ENCODE measurements at places on chromosomes 5 and 9.

- DNase-seq = no peak
These were observed 78.1 kb downstream of the MACROH2A1 start for GRCh38 chr5:135320718-135321484.

GRCh38 chr5:172988276-172988675, 4.7 kb downstream of the ATP6V0E1 start:
- no peak for DNase-seq

- no peak for DNase-seq
These were observed 415.4 kb upstream of the GRAMD2B start for GRCh38 chr5:126007841-126008240.

GRCh38 chr9:69582018-69582417, 90.2 kb downstream of the APBA1 start:
- no peak for DNase-seq

- DNase-seq = peak; percentile 35
These were observed at the start of gene NINJ1 for GRCh38 chr9:93134015-93134739. TSS of gene NINJ1 (minus strand) at chr9:93134251. CDS start at chr9:93134217, 34 bp downstream.

- DNase-seq = no peak
These were observed 41.4 kb downstream of the PSIP1 start for GRCh38 chr9:15469406-15469805.

DNA sequence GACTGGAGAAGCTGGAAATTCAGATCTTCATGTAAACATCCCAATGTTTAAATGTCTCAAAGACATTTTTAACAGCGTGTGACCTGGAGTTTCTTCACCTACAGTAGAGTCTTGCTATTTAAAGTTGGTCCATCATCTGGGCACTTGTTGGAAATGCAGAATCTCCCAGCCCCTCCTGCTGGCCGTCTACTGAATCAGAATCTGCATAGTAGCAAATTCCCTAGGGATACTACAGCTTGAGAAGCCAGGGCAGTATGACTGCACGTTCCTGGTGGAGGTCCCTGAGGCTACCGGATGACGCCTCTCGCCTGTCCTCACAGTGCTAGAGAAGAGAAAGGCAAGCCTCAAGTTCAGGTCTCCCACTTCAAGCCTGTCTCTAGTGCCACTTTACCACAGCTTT, 15.7 kb downstream of the SAP30L start:
- DNase-seq = no peak

DNA sequence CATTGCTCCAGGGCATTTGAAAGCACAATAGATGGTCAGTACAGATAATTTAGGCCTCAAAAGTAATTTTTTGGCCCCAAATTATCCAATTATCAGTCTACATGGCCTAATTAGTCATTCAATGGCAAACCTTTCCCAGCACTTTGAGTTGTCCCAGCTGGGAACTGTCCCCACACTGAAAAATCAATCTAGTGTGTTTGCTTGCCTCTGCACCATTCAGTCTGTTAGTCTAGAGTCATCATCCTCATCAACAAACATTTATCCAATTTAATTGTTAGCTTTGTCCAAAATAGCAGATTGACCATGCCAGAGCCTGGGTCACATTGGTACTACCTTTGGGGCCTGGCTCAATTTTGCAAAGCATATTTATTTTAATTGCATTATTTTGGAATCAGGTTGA, 13.9 kb downstream of the NR4A3 start:
- DNase-seq = no peak

DNA sequence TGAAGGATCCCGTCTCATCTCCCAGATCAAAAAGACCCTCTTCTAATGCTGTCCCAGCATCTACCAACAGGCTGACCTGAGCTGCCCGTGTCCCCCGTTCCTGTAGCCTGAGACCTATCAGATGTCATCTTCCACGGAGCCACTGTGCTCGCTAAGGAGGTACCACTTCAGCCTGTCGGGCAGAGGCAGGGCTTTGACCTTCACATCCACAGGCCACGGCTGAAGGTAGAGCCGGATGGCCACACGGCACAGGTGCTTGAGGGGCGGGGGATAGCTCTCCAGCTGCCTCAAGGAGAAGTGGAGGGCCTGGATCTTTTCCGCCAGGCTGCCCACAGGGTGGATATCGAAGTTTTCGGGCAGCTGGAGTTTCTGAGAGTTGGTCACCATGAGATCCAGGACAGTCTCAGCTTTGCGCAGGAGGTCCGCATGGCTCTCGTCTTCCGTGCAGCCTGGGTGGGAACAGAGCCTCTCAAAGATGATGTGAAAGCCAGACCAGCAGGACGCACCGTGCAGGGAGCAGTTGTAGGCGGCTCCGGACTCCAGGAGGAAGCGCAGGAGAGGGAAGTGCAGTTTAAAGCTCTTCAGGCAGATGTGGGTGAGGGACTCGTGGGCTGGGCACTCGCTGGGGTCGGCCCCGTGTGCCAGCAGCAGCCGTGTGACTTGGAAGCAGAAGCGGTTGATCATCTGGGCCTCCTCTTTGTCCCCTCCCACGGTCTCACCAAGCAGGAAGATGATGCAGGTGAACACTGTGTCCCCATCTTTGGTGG, 4.1 kb downstream of the ASB6 start:
- DNase-seq = no peak

- no peak for DNase-seq
These were observed 42.0 kb downstream of the THBS4 start for GRCh38 chr5:80077051-80077714.

- DNase-seq = no peak
These were observed 39.6 kb upstream of the TRIM36 start for GRCh38 chr5:115209279-115209678.

DNA sequence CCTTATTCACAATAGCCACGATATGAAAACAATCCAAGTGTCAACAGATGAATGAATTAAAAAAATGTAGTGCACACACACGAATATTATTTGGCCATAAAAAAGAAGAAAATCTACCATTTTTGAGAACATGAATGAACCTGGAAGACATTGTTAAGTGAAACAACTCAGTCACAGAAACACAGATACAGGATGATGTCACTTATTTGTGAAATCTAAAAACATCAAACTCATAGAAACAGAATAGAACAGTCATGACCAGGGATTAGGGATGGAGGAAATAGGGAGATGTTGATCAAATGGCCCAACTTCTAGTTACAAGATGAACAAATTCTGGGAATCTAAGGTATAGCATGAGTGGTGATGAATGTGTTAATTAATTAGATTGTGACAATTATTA, 72.3 kb downstream of the MACIR start:
- no peak for DNase-seq

DNA sequence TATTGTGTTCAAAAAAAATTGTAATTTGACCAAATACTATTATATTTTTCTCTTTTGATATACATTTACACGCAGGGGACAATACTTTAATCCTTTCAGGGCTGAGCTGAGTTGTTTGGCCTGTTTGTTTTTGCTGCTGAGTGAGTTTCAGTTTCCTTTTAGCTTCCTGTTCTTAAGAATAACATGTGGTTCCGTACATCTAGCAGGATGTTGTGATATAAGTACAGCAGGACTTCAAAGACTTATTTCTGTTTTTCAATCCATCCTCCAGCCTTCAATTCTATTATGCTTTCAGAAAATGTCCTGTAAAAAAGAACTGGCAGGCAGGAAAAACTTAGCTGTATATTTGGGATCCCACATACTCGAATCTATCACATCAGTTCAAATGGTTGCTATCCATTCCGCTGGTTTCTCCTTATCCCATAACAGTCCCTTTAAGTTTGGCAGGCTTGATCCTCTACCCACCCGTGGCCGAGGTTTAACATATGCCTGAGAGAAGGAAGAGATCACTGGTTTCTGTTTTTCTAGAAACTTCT, 1037.3 kb upstream of the ACO1 start:
- DNase-seq = no peak

GRCh38 chr5:62132276-62132675, 173.7 kb upstream of the KIF2A start:
- DNase-seq = no peak

DNA sequence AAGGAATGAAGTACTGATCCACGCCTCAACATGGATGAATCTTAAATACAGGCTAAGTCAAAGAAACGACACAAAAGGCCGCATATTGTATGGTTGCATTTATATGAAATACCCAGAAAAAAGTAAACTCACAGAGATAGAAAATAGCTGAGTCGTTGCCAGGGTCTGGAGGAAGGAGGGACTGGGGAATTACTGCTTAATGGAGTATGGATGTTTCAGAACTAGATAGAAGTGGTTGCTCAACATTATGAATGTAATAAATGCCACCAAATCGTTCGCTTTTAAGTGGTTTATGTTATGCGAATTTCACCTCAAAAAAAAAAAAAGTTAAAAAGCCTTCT, 784 bp upstream of the MSANTD3 start:
- no peak for DNase-seq

DNA sequence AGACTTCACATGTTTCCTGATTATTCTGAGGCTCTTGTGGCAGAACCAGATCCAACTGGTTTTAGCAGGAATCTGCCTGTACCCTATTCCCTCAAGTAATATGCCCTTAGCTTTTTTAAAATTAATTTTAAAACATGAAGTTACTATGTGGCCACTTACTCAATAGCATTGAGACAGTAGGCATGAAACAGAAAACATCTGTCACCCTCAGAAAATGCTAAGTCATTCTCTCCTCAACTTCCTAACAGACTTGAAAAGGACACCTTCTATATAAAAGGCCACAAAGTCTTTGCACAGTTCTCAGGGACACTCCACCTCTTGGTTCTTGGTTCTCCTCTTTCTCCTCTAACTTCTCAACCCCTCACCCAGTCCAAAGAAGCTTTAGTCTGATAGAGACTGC, 277.8 kb downstream of the RAB3C start:
- DNase-seq = no peak

DNA sequence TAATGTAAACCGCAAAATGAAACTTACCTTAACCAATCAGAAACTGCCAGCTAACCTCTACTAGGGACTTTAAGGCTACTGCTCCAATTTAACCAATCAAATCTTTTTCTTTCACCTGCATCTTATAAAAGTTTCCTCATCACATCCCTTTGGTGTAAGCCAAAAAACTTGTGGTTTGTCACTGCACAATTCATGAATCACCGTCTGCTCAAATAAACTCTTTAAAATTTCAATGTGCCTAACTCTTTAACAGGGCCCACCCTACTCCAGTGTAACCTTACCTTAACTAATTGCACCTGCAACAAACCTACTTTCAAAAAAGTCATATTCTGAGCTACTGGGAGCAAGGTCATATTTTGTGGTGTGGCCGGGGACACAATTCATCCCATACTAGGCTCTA, 172.2 kb upstream of the GRAMD2B start:
- DNase-seq = no peak

- no peak for DNase-seq
These were observed 12.6 kb downstream of the DIRAS2 start for GRCh38 chr9:90629991-90630390.

GRCh38 chr9:111294691-111295451, 35.2 kb downstream of the OR2K2 start:
- DNase-seq = no peak

DNA sequence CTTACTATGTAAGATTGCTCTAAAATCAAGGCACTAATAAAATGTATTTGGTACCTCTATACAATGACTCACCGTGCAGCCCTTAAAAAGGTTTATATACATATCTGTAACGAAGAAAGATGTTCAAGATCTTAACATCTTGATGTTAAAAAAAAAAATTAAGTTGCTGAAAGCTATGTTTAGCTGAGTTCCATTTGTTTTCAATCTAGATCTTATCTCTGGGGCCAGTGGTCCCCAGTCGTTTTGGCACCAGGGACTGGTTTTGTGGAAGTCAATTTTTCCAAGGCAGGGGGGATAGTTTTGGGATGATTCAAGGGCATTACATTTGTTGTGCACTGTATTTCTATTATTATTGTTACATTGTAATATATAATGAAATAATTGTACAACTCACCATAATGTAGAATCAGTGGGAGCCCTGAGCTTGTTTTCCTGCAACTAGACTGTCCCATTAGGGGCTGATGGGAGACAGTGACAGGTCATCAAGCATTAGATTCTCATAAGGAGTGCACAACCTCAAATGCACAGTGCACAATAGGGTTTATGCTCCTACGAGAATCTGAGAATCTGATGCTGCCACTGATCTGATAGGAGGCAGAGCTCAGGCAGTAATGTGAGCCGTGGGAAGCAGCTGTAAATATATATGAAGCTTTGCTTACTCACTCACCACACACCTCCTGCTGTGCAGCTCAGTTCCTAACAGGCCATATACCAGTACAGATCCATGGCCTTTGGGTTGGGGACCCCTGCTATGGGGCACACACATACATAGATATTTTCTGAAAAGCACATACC, 27.6 kb upstream of the TSLP start:
- no peak for DNase-seq

DNA sequence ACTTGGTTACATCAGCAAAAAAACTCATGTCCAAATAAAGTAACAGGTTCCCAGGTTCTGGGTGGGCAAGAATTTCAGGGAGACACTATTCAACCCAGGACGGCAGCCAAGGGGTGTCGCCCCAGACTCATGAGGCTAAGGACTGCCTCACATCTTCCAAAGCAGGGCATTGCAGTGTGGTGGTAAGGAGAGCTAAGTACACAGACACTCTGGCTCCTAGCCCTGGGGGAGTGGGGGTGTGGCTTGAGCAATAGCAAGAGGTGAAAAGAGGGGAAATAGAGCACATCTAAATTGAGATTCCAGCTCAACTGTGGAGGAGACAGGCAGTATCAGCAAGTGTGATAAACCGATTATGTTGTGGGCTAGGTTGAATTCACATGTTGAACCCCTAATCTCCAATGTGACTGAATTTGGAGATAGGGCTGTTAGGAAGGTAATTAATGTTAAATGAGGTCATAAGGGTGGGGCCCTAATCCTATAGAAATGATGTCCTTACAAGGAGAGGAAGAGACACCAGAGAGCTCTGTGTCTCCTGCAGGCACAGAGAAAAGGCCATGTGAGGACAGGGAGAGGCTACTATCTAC, 49.9 kb upstream of the MARCHF11 start:
- DNase-seq = no peak

- DNase-seq = no peak
These were observed 183.6 kb downstream of the PTTG1 start for GRCh38 chr5:160605266-160605665.

GRCh38 chr5:74196233-74196632, 444.3 kb downstream of the ENC1 start:
- DNase-seq = no peak

DNA sequence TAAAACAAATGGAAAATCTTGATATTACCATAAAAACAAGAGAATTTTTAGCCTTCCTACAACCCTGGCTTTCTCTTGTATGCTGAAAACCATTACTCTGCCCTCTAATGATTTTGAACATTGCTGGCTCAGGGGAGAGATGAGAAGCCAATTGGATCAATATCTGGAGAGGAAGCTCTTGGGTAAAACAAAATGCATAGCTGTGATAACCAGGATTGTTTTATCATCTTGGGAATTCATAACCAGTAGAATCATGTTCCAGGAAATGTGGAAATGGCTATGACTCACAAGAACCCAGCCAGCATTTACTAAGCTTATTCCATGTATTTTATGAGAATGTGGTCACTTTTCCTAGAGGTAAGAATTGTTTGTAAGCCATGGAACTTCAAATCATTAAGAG, 51.1 kb upstream of the CTNND2 start:
- DNase-seq = no peak

Data from activated T-helper 1 cell treated with anti-CD3 and anti-CD28 coated beads, Interleukin-2, amount 50 U/mL, for 16 hours (primary cell).